Colonic mucosa (tissue), 4 donors: ENCODE measurements at places on chromosomes 11 and 22. TPM values are rescaled to one million over a fixed set of nuclear protein-coding genes. Genes with fewer than 3 reads are reported as not detected.

Gene PATE2
- total RNA-seq, result not detected

Gene ROBO4
- 5.0 TPM for total RNA-seq

Gene TBX10
- 19.3 TPM for total RNA-seq

Gene CHRM1
- total RNA-seq, result 1.8 TPM

Gene SCARF2
- 3.1 TPM for total RNA-seq

Gene CLP1
- total RNA-seq, result 14.9 TPM

Gene DUSP8
- 33.9 TPM for total RNA-seq

Gene CAVIN3
- total RNA-seq, result 15.4 TPM

Gene OR4D6
- not detected for total RNA-seq

Gene LRRC56
- 2.8 TPM for total RNA-seq

Gene MYO7A
- 4.1 TPM for total RNA-seq

Gene CCDC116
- not detected for total RNA-seq

Gene MAP6
- total RNA-seq, result 2.6 TPM

Gene RTN4RL2
- 0.54 TPM for total RNA-seq

Gene CREB3L1
- total RNA-seq, result 143 TPM
